Activated T-cell treated with anti-CD3 and anti-CD28 coated beads for 4 hours (primary cell): ENCODE measurements at places on chromosomes 6 and 20.

DNA sequence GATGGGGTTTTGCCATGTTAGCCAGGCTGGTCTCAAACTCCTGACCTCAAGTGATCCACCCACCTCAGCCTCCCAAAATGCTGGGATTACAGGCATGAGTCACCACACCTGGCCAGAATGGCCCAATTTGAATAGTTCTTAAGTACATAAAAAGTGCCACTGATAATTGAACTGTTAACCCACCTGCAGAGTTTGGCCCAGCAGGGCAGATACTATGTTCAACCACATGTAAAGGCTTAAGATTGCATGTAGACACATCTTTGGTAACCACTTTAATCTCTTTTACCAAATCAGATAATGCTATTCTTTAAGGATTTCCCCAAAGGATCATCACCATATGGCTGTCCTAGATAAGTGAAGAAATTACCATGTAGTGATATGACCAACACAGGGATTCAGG is 21.3 kb upstream of the SGK1 start:
- DNase-seq = no peak

DNA sequence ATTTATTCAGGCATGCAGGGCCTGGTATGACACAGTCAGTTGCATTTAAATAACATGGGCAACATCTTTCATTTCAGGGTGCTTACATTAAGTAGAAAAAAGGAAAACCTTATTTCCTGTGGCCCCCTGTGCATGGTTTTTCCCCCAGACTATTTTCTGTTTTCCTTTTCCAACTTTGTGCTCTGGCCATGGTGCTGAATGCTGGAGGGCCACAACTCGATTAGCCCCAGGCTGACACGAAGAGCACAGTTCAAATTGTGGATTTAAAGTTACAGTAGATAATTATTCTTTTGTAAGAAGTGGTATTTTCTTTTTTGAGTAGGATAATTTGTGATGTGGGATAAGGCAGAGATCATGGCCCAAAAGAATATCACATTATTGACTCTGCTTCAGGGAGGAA is 332.0 kb downstream of the HAO1 start:
- no peak for DNase-seq

DNA sequence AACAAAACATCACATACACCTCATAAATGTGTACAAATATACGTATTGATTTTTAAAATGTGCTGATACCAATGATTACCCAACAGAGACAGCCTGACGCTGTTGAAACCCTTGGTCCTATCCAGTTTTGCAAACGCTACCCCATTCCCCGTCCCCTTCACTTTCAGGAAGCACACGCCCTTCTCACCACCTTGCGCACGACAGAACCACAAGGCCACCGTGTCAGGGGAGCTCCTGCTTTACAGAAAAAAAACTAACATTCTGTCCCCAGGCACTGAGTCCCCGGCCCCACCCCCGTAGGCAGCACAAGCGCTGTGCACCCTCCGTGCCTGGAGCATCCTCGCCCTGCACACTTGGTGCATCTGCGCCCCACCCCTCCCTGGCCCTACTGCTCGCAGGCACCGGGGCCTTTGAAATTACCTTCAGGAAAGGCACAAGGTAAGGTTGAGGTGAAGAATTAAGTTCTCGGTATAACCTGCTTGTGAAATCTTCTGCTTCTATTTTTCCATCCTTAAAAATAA is 58.5 kb downstream of the TAF4 start:
- no peak for DNase-seq

GRCh38 chr20:61052776-61053442 is 199.2 kb upstream of the CDH4 start:
- no peak for DNase-seq

- no peak for DNase-seq
Measured at GRCh38 chr20:40765814-40766480, 76.9 kb upstream of the MAFB start.

DNA sequence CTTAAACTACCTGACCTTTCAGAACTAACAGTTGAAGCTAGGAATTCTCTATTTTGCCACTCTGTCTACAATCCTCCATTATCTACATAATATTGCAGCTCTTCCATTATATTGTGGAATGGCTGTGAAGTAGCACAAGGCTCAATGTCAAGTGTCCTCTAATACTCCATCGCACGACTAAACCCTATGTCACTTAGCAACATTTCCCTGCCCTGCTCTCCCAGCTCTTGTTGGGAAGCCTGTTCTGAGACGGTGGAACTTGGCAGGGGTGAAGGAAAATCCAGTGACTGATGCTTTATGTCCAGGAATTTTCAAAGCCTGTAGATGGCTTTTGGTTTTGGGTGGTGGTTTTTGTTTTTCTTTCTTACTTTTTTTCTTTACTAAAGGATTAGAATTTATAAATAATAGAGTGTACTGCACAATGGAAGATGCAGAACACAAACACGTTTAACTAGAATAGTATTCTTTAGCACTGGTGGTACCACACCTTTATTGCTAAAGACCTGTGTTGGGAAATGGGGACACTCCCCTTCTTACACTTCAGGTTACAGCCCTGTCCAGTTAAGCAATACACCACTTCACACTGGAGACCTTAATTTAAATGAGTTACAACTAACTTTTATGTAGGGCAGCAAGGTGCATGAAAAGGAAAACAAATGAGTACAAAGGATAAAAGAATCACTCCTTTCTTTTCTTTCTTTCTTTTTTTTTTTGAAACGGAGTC is 20.7 kb upstream of the AMD1 start:
- DNase-seq = no peak

DNA sequence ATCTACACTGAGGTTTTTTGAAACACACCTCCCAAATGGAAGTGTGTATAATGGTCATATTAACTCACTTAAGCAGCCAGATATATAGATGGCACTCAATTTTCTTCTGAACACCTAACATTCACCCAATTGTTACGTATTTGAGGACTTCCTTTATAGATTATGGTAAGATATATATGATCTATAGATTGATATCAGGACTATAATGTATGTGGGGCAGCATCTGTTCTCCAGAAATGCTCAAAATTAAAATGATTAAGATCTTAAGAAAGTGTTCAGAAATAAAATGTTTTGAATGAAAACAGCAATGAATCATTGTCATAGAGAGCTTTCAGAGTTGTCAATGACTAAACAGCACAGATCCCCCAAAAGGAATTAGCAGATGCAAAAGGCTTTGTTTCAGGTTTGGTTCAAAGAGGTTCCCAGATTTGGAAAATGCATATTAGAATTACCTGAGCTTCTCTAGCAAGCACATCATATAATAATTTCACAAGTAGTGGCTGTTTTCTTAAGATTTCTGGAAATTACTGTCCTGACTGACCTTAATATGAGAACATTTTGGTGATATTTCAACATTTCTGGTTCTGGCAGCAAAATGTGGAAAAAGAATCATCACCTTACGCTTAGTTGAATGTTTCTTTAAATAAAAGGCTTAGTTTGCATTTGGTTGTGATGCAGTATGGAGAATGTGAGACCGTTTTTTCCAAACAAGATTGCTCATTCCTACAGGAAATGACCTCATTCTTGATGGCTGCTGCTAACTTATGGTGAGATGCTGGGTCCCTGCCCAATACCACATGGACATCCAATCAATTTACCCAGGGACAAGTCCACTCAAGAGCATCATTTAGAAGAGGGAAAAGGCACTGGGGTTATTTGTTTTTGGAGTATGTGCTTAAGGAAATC is 31.5 kb downstream of the TRAF3IP2 start:
- no peak for DNase-seq

- DNase-seq = no peak
Measured at GRCh38 chr6:115972679-115973078, 88.0 kb downstream of the FRK start.

- no peak for DNase-seq
Measured at GRCh38 chr6:164216839-164217238, 802.3 kb downstream of the QKI start.

DNA sequence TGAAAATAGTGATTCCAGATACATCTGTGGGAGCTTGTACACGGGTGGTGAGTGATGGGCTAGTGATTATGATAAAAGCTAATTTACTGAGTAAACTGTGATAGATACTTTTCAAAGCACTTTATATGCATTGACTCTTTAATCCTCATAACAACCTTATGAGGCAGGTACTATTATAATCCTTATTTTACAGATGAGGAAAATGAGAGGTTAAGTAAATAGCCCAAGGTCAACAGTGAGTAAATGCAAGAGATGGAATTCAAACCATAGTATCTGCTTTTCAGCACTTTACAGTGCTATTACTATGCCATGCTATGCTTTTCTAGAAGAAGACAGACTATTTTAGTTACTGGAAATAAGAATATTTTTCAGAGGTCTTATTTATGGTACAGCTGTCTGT is 320.9 kb upstream of the CITED2 start:
- no peak for DNase-seq

DNA sequence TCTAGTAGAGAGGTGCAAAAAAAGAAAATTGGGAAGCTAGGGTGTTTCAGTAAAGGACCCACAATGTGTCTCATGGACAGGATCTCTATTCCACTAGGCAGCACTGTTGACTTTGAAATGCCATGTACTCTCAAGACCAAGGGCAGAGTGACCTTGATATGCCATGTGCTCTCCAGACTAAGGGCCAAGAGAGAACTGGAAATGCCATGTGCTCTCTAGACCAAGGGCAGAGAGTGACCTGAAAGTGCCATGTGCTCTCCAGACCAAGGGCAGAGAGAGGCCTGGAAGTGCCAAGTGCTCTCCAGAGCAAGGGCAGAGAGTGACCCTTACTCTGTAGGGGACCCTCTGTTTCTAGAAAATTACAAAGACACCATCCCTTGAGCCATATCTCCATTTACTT is 49.3 kb upstream of the HTR1B start:
- no peak for DNase-seq

- no peak for DNase-seq
Measured at GRCh38 chr6:85680388-85680787, 37.7 kb upstream of the SYNCRIP start.

DNA sequence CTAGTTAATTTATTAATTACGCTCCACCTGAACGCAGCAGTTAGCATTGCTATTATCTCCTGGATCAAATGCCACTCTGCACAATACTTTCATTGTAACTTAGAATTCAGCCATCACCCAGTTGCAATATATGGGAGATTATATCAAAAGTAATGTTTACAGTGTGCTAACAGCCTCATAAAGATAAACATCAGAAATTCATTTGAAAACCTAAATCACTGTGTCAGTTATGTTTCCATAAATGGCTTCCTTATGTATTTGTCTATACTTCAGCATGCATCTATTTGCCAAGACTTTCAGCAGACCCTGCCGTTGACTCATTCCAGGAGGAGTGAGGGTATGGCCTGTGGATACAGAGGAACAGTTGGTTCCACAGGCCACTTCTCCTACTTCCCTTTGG is 300.1 kb downstream of the TFAP2B start:
- DNase-seq = no peak

- no peak for DNase-seq
Measured at GRCh38 chr6:93317592-93317991, 101.8 kb downstream of the EPHA7 start.

DNA sequence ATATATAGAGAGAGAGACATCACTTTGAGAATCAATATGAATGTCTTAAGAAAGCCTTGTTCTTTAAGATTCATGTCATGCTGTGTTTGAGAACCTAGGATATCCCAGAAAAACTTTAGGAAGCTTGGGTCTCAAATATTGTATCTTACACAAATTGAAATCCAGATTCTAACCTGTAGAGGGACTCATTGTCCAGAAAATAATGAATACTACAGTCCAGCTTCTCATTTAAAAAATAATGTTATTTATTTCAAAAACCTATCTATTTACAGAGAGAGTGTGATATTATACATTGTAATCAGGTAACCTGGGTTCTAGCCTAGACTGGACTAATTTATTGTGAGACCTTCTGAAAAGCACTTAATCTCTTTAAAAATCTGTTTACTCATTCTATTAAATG is 4.2 kb downstream of the RFX6 start:
- DNase-seq = no peak

DNA sequence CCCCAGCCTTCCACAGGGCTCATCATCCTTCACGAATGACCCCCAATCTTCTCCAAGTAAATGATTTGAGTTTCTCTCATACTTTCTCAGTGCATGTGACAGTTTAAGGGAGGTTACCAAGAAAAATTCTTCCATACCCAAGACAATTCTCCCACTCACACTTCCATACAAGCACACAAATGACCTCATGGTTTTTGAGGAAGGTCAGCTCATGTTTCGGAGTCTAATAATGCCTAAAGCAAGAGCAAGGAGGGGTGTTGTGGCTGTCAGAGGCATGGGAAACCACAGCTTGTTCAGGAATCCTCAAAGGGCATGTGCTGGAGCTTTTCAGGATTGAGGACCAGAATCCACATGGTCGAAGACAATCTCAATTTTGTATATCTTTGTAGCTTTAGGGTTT is 279.0 kb downstream of the MAFB start:
- no peak for DNase-seq

DNA sequence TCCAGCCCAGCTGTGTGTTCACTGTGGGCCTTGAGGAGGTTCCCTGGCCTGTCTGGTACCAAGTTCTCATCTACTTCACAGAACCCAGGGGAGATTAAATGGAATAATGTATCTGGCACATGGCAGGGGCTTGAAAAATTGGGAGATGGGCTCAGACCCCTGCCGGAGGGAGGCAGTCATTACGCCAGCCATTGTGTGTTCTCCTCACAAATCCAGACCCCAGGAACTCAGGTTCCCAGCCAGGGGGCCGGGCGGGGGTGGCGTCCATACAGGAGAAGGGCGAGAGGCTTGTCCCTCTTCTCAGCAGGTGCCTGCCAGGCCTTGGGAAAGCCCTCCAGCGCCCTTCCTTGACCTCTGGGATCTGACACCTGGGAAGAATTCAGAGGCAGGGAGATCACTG is 8.1 kb downstream of the NOL4L start:
- no peak for DNase-seq

DNA sequence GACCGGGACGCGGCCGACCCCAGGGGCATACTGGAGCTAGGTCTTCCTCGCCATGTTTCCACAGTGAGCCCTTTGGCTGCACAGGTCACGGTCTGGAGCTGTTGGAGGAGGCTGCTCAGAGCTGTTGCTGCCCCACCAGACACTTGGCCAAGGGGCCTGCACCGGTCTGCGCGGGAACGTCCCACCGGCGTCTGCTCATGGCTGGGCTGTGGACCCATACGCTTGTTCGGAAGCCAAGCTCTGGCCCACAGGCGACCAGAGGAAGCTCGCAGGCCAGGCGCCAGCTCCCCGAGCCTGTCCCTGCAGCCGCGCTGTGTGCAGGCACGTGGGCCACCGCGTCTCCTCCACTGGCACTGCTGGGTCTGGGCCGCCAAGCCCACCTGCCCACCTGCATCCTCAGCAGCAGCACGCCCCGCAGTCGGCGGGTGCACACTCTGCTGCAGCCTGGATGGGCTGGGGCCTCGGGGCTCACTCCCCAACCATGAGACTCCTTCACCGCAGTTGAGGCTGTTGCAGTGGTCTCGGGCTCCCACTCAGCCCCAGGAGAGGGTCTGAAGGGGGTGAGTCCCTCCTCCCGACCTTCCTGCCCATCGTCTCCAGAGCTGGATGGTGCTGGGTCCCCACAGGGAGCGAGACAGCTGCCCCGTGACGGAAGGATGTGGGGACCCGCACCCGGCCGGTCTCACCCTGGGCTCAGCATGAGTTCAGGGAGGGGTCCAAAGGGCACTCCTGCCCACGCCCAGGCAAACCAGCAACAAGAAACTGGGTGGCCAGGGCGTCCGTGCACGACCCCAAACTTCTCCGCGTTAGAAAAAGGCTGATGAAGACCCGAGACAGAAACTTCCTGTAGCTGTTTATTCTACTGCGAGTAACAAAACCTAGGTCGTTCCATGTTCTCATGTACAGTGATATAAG is 15.5 kb upstream of the TCFL5 start:
- DNase-seq = no peak
